Activated naive CD4-positive, alpha-beta T cell (primary cell): ENCODE measurements at places on chromosomes 4 and X.
A peak's percentile ranks its signal among the peaks of the same experiment; 100 is the strongest.

DNA sequence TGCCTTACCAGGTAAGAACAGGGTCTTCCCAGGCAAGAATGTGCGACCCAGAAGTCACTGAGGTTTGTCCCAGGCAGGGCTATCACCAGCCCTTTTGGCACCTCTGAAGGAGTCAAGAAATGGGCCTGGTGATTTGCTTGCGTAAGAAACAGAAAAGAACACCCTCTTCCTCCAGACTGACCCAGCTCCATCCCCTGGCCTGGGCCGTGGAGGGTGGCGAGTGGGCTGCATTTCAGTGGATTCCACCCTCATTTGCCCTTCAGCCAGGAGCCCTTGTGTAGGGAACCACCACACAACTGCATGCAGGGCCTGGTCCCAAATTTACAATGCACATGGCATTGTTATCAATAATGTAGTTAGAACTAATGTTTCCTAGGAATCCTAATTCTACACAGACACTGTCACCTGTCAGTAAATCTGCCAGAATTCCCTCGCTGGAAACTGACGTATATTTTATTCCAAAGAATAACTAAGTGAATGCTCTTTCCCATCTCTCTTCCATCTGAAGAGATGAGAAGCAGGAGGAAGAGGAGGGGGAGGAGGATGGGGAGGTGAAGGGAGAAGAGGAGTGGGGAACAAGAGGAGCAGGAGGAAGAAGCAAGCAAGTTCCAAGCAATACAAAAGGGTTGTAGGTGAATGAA, 46.6 kb downstream of the TSPAN5 start:
- DNase-seq: no peak

- DNase-seq: no peak
These were observed 101.5 kb downstream of the AKAP4 start for GRCh38 chrX:50099331-50099730.

GRCh38 chr4:14810568-14810967, 191.7 kb upstream of the CPEB2 start:
- DNase-seq: no peak

- no peak for DNase-seq
These were observed 170.8 kb downstream of the TLL1 start for GRCh38 chr4:166043801-166044200.

- no peak for DNase-seq
These were observed 622.4 kb downstream of the BCOR start for GRCh38 chrX:39475372-39475771.

DNA sequence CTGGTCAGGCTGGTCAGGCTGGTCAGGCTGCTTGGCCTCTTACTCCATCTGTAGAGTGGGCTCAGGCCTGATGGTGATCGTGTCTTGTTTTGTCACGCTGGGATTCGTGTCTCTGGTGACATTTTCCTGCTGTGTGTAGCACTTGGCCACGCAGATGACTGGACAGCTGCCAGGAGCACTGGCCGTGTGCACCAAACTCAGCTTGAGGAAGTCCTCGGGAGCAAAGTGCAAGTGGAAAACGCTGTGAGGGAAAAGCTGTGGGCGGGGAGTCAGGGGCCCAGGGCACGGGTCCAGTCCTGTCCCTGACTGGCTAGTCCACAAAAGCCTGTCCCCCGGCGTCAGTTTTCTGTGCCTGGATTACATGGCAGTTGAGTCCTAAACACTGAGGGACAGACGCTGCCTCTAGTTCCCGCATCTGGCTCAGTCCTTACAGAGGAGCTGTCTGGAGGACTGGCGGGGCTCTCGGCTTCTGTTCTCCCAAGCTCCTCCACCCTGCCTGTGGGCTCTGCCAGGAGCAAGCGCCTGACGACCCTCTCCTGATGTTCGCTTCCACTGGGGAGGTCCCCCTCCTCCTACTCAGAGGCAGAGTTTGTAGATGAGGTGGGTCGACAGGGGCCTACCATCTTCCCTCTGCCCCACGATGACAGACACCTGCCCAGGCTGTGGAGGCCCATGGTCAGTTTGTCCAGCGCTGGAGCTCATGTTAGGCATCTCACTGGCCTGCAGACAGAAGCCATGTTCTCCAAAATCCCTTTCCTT, 35.9 kb upstream of the GRPEL1 start:
- DNase-seq: no peak

DNA sequence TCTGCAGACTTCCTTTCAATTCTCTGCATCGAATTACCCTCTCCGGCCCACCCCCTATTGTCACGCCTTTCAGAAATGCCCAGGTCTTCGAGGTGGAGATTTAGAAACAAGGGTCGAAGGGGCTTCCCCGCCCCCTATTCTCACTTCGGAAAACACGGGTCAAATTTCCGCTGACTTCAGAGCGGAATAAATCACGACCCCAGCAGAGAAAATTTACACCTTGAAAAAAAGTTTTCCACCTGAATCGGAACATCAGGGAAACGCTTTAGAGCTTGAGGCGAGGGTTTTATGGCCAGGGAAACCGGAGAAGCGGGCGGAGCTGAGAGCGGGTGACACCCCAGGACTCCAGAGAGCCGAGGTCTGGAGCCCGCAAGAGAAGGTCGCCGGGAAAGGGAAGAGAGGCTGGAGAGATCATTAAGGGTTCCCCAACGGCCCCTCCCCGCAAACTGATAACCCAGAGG, 1.6 kb downstream of the SHISA3 start:
- DNase-seq: no peak

GRCh38 chr4:184267673-184268583, 50.3 kb upstream of the ENPP6 start:
- peak; percentile 10 for DNase-seq
